Central memory CD4-positive, alpha-beta T cell (primary cell): ENCODE measurements at places on chromosomes 12 and 14.

GRCh38 chr12:31008961-31009840 lies 64.5 kb upstream of the DDX11 start:
- DNase-seq: no peak

DNA sequence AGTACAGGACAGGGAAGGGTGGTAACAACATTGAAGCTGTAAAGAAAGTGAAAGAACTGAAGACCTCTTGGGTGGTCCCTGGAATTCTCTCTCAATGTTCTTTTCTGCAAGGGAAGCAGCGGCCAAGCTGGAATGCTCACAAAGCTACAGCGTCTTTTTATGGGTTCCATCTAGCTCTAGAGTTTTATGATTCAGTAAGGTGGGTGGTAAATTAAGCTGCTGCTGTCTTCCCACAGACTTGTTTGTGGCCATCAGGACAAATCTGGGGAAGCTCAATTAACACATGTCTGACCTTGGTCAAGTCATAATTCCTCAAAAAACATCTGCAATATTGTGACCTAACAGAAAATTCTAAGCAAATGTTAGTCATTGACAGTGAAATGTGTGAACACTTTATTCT lies 139.1 kb downstream of the MED13L start:
- no peak for DNase-seq

- no peak for DNase-seq
Observed at GRCh38 chr12:12693111-12693671, 2.8 kb downstream of the GPR19 start.

DNA sequence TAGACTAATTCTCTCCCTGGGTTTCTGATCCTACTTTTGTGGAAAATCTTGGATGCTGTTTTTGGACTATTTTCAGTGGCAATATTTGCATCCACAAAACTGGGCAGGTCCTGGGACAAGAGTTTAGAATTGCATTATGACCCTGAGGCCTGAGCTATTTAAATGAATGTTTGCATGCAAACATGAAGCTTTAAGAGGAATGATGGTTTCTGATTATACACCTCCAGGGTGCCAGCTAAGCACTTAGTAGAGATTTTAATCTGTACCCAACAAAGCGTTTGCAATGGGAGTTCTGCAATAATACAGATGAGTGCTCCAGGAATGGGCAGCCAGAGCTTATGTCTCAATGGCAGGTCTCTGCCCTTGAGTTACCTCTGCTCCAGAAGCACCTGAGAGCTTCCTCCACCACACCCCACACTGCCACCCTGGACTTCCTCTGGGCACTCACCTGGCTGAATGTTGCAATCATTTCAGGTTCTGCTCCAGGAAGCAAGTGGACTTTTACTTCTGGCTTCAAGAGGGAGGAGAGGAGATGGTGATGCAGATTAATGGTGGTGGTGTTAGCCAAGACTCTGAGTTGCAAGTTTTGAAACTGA lies 6.0 kb upstream of the SPTLC2 start:
- no peak for DNase-seq

- no peak for DNase-seq
Observed at GRCh38 chr12:67358781-67359338, 89.7 kb downstream of the CAND1 start.

GRCh38 chr14:72264716-72265115 lies 332.5 kb downstream of the RGS6 start:
- DNase-seq: no peak

- DNase-seq: no peak
Observed at GRCh38 chr12:28104903-28105864, 85.1 kb upstream of the CCDC91 start.

DNA sequence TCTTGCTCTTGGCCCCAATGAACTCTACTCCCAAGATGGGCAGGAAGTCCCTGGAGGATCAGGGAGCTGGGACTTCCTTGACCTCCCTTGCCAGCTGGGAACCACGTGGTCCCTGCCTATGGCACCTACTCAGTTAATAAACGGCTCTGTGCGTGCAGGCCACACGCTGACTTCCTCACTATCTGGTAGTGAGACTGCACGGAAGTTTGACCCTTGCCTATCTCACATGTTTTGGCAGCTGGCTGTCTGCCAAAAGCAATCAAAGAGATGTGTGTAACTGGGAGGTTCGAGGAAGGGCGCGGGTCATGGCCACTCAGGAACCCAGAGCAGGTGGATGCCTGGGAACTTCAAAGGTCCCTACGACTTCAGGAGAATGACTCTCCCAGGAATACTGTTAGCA lies 57.9 kb downstream of the RFLNA start:
- DNase-seq: no peak

GRCh38 chr14:93343266-93343665 lies 3.7 kb upstream of the COX8C start:
- DNase-seq: no peak

- DNase-seq: peak; percentile 27
Observed at GRCh38 chr12:4421590-4422031, 24.0 kb downstream of the FGF6 start.

DNA sequence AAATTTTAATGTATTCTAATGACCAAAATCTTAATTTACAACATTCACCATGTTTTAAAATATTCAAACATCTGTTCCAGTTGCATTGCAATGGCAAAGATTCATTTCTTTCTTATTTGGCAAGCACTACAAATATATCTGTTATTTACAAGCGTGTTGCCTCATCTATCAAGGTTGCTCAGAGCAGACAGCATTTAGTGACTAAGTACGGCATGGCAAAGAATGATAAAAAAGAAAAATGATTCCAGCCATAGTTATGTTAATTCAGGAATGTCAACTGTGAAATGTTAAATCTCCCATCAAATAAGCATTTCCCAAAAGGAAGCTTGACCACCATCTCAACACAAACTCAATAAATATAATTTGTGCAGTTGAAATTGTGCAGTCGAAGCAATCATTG lies 312.1 kb downstream of the SEC23A start:
- no peak for DNase-seq

- DNase-seq: no peak
Observed at GRCh38 chr12:89364058-89364457, 11.8 kb upstream of the DUSP6 start.

DNA sequence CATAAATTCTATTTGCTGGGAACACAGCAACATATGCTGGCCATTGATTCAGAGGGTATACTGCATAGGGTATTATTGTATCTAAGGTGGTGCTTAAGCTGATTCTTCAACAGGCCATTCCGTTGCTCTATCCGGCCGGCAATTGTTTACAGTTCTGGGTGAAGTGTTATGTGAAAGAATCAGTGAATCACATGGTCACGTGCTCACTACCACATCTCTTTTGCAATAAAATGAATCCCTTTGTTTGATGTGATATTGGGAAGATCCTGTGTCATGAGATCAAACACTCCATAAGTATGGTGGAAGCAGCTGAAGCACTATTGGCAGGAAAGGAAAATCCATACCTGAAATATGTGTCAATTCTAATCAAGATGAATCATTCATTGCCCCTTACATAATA lies 7.6 kb upstream of the USP15 start:
- no peak for DNase-seq

DNA sequence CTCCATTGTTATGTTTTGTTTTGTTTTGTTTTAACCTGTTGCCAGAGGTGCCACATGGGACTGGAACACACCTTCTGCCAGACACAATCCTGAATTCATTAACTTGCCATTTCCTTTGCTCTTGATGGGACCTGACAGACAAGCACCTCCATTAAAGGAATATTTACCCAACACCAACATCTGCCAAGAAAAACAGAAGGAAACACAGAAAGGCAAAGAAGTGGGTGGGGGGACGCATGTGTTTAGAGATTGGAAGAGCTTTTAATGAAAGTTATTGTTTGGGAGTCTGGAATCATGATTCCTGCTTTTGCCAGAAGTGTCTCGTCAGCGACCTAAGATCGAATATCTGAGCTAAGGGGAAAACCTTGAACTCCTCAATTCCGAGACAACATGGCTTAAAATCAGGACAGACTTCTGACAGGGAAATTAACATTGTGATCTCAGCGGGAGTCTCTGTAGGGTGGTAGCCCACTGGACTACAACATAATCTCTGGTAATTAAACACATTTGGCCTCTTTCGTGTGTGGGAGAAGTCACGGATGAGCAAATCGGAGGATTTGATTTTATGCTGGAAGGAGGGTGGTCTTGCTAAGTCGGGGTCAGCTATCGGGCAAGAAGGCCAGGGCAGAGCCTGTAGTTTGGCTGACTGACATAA lies 210.4 kb upstream of the FAR2 start:
- DNase-seq: no peak

DNA sequence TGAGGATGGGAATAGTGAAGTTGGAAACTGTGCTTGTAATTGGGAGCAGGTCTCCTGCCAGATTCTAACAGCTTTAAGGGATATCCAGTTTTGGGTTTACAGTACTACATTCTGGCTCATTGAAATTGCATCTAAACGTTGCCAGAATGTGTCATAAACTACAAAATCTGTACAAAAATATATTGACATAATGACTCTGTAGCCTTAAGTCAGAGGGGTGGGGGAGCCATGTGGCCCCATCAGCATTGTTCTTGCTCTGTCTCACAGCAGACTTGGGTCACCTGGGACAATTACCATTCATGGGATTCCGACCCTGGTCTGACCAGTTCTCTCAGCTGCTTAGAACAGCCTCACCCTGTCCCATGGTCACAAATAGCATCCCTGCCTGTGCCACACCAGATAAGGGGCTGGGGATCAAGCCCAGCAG lies 43.3 kb upstream of the MED13L start:
- no peak for DNase-seq

DNA sequence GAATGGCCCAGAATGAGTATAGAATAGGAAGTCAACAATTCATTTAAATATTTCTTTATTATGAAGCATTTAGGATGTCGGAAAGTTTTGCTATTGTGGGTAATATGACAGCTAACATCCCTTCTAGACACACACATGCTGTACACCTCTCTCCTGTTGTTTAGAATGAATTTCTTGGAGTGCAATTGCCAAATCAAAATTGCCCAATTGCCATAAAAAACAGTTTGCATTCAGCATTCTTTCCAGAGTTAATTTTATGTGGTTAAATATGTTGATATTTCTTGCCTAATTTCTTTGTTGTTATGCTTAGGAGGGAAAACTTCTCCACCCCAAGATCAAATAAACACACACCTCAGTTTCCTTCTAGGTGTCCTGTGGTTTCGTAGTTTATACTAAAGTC lies 16.9 kb upstream of the SMCO2 start:
- DNase-seq: no peak

DNA sequence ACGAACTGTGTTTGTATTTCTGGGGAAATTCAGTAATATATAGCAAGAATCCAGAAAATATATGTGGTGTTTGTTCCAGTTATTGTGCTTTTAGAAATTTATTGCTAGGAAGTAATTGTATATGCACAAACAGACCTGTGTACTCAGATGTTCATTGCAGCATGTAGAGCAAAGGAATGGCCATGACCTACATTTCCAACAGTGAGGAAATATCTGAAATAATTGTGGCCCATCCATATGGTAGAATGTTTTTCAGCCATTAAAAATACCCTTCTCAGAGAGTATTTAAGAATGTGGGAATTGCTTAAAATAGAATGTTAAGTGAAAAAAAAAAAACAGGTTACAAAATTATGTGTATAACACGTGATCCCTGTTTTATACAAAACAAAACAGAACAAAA lies 77.3 kb downstream of the TMX1 start:
- DNase-seq: no peak

GRCh38 chr12:21221778-21222177 lies 90.8 kb downstream of the SLCO1B1 start:
- no peak for DNase-seq

DNA sequence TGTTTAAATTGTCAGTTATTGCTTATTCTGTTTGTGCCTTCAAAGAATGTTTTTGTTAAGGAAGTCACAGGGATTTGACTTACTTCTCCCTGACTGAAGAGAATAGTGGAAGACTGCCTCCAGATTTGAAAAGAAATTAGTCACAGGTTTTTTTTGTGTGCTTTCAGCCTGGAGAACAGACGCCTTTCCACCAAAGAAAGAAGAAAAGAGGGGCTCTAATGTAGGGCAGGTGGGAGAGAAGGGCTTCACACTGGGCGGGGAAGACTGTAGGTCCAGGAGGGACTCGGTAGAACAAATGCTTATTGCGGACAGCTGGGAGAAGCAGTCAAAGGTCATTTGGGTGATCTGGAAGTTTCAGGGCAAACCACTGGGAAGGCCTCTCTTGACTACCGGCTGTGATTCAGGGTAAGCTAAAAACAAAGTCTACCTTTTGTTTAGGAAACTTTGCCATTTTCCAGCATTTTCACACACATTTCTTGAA lies 76.8 kb downstream of the SAMD4A start:
- no peak for DNase-seq

GRCh38 chr14:99168330-99168729 lies 103.7 kb downstream of the BCL11B start:
- DNase-seq: no peak

DNA sequence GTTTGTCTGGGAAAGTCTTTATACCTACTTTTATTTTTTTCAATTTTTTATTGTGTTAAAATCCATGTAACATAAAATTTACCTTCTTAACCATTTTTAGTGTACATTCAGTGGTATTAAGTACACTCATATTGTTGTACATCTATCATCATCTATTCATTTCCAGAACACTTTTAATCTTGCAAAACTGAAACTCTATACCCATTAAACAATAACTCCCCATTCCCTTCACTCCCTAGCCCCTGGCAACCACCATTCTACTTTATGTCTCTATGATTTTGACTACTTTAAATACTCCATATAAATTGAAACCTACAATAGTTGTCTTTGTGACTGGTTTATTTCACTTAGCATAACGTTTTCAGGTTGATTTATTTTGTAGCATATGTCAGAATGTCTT lies 131.9 kb upstream of the SLC38A2 start:
- no peak for DNase-seq

- no peak for DNase-seq
Observed at GRCh38 chr12:80268924-80269749, 169.8 kb downstream of the OTOGL start.

- DNase-seq: no peak
Observed at GRCh38 chr14:33026850-33027430, 88.3 kb downstream of the NPAS3 start.

- DNase-seq: no peak
Observed at GRCh38 chr14:66998013-66998412, 191.2 kb upstream of the GARIN2 start.
